ENCODE measurements at places on chromosomes 1 and 21.
A peak's percentile ranks its signal among the peaks of the same experiment; 100 is the strongest.

DNA sequence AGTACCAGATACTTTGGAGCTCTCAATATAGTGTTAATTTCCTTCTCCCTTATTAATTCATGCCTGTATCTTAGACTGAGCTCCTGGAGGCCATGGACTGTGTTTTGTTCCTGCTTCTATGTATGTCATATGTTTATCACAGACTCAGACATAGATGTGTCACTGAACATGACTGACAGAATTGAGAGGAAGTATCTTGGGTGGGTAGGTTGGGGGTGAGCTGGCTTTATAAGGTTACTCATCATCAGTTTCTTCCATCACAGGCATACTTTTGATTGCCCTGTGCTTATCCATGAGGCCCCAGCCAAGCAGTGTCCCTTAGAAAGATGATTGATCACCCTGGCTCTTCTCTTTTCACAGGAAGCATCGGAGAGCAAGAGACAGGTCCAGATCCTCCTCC is 5.6 kb upstream of the SH3D21 start:
- DNase-seq, result no peak

GRCh38 chr1:174964261-174964971 is 35.3 kb upstream of the CACYBP start:
- peak; percentile 17 for DNase-seq

GRCh38 chr1:235882816-235883215 is 16.1 kb upstream of the LYST start:
- peak; percentile 57 for DNase-seq

- DNase-seq, result peak; percentile 25
These were observed 62.9 kb upstream of the ATP1A1 start for GRCh38 chr1:116310180-116310579.

GRCh38 chr1:36965275-36966159 is 68.8 kb downstream of the GRIK3 start:
- DNase-seq, result no peak

DNA sequence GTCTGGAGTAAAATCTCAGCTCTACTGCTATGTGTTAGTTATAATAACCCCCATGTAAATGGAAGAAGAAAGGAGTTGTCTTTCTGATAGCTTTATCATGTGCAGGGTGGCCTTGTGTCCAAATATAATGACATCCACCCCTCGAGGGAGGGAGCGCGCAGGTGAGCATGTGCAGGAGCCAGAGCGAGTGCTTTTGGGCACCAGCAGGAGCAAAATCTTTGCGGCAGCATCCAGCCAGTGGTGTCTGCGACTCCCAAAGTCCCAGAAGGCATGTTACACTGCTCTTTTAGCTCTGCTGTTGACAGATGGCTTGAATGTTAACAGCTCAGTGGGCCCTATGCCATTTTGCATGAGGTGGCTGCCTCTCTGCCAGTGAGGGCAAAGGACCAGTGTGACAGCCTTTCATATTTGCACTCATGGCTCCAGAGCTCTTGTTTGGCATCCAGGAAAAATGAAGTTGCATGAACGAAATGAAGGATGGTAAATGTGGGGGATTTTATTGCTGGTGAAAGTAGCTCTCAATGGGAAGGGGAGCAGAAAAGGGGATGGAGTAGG is 146.7 kb downstream of the HMCN1 start:
- DNase-seq, result no peak

All from RPMI7951 (cell line).